GM12892 (cell line): ENCODE measurements at places on chromosomes 3 and 15.

- no peak for DNase-seq
Observed at GRCh38 chr3:189718215-189718614, 87.0 kb downstream of the TP63 start.

- DNase-seq: no peak
Observed at GRCh38 chr15:90075420-90076289, 26.6 kb downstream of the IDH2 start.

- DNase-seq: no peak
Observed at GRCh38 chr3:50430191-50430590, 70.9 kb upstream of the TMEM115 start.

- DNase-seq: no peak
Observed at GRCh38 chr3:129449279-129450115, 9.5 kb downstream of the IFT122 start.

GRCh38 chr3:175346573-175347356, 487.6 kb downstream of the NAALADL2 start:
- DNase-seq: no peak

- no peak for DNase-seq
Observed at GRCh38 chr3:85726241-85726640, 767.5 kb downstream of the CADM2 start.

DNA sequence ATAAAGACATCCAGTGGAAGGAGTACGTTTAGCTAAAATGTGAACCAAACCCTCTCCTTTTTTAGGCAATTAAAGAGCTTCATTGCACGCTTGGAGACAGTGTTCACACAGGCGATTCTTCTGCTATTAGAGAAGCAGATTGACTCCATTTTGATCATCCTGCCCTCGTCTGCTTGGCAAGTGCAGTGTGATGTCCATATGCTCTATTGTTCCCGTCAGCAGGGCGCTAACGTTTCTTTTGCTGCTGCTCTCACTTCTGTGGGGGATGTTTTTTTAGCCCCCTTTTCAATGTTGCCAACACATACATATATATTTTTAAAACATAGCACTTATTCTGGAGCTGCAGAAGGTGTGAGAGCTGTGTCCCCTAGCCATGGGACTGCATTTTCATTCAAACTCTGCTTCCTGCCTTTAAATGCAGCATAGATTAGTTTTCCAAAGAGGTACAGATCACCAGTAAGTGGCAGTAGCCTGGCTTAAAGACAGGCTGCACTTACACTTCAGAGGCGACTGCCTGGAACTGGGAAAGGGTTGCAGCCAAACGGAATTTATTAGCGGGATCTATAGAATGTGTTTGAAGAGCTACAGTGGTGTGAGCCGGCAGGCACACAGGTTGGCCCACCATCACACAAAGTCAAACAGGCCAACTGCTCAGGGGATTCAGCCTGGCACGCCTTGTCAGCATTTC, 292.6 kb upstream of the DPH6 start:
- DNase-seq: no peak

DNA sequence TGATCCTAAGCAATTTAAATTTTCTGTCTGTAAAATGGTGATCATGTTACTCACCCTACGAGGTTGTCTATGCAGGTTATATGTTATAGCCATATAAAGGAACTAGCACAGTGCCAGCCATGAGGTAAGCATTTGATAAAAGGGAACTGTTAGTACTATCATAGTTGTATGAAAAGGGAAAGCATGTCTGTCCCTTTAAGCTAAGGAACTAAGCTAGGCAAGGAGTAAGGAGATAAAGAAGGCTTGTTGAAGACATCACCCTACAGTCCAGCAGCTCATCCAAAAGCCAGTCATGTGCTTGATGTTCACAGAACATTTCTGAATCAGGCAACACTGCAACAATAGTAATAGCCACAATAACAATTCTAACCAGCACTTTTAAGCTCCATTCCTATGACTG, 243.9 kb downstream of the ZBTB20 start:
- no peak for DNase-seq

DNA sequence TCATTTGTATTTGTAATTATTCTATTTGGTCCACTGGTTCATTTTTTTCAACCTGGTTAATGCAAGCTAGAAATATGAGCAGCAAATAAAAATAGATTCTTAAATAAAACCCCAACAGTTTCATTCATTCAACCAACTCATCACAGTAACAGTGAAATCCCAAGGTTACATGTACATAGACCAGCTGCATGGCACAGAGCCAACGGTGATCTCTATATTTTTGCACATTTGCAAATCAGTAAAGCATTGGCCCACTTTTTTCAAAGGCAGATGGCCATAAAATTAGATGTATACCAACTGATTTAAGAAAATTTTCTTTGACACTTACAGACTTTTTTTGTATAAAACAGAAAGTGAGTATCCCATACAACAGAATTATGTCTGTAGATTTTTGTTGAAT, 49.3 kb downstream of the STRIT1 start:
- DNase-seq: no peak

DNA sequence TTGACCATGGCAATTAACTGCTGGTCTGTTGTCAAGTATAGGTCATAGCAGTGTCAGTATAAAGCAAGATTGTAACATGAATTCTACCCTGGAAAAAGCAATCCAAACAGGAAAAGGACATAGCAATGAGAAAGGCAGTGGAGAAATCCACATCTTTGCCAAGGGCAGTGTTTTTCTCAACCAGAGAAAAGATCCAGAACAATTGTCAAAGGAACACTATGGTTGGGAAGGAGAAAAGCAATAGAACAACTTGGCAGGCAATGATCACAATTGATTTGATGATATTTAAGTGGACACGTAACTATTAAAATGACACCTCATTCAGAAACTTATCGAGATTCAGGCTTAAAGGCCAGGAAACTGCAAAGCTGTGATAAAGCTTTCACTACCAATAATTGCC, 271.1 kb downstream of the DIPK2A start:
- no peak for DNase-seq

DNA sequence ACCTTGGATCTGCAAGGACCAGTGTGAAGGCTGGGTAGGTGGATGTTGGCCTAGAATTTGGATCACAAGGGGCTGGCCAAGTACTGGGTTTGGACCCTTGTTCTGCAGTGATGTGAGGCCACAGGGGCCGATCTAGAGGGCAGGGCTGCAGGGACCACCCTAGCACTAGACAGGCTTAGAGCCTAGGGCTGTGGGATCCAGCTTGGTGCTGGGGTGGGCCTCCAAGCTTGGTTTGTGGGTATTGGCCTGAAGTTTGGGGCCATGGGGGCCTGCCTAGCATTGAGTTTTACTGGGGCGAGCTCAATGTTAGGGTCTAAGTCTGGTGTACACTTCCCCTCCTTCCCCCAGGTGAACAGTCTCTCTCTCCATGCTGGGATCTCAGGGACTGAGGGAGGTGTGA, 36.5 kb downstream of the UBE3A start:
- no peak for DNase-seq

- DNase-seq: no peak
Observed at GRCh38 chr3:129564981-129565644, 22.1 kb downstream of the H1-8 start.

DNA sequence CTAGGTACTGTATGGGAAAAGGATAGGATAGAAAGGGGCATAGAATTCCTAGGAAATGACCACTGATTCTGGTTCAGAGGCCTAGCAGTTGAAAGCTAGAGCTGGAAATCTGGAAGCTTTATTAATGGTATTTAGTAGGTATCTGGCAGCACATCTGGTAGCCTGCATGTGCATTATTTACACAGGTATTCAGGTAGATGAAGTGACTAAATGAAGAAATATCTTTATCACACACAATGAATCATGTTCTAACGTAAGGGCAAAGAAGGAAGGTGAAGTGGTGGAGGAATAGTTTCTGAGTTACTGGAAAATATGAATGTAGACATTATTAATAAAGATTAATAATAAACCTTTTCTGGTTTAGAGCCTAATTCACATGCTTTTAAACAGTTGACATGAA, 119.9 kb downstream of the MBNL1 start:
- DNase-seq: no peak

GRCh38 chr3:48684480-48685143, 1.1 kb downstream of the NCKIPSD start:
- DNase-seq: no peak

DNA sequence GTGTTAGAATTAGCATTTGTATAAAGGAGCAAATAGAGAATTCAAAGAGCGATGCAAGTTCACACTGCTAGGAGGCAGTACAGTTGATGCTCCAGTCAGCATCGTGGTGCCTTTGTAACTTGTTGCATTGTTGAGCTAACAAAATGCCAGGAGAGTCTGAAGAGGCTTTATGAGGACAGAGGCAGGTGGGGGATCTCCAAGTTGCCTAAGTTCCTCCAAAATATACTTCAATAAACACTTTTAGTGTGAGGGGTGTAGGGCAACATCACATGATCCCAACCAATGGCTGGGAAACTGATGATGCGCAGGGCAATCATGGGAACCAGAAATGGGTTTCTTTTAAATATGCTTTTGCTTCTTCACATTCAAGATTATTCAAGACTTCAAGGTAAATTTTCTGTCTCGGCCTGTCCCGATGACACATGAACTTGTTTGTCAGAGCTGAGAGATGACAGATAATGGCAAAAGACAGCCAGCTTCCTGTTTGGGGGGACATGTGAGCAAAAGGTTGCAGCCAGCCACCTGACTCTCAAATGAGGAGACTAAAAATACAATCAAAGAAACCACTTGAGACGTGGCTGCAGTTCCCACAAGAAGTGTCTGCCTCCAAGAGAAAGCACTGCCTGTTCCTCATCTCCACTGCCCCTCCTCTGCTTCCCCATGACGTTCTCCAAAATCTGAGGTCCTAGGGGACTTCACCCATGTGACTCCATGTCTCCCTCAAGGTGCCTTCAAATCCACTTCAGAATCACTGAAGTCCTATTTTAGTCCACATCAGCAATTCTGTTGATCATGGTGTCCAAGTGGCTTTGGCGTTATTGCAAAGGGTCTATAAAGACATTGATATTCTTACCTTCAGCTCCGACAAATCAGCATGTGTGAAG, 39.3 kb downstream of the KLHL6 start:
- DNase-seq: no peak

- DNase-seq: no peak
Observed at GRCh38 chr3:18424729-18425640, at the start of gene SATB1. Gene SATB1, minus strand, starts transcription at chr3:18425339. Its CDS starts 4,372 bp downstream, at chr3:18420967.

GRCh38 chr3:41026394-41027177, 172.7 kb upstream of the CTNNB1 start:
- DNase-seq: no peak

GRCh38 chr3:106678657-106679390, 698.4 kb upstream of the CCDC54 start:
- no peak for DNase-seq

DNA sequence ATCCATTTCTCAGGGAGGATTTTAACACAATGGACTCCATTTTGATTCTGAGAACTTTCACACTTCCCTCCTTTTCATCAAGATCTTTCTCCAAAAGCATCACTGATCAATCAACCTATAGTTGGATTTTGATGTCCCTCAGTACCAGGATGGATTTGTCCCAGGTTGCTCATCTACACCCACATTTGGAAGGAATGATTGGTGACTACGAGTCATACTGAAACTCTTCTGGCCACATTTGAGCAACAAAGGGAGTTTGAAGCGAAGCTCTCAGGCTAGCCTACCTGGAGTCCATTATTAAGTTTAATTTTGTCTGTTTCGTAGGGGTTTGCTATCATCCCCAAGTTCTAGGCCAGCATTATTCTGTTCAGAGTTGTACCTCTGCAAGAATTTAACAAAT, 31.3 kb upstream of the ATP8B4 start:
- no peak for DNase-seq

GRCh38 chr15:45333550-45333949, 44.8 kb downstream of the GATM start:
- no peak for DNase-seq

- no peak for DNase-seq
Observed at GRCh38 chr15:73686781-73687256, 2.6 kb downstream of the CD276 start.

DNA sequence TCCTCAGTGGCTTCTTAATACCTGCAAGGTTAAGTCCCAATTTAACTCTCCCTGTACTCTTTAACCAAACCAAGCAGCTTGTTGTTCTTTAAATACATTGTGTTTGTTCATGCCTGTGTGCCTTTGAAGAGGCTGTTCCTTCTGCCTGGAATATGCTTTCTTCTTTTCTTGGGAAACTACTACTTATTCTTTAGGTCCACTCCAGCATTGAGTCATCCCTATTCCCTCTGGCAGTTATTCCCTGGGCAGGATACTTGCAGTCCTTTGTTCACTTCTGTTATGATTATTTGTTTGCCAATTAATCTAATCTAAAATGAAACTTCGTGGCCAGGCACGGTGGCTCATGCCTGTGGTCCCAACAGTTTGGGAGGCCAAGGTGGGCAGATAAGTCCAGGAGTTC, 139.3 kb downstream of the ZNF609 start:
- DNase-seq: no peak

GRCh38 chr3:96706509-96706908, 107.9 kb upstream of the EPHA6 start:
- no peak for DNase-seq

DNA sequence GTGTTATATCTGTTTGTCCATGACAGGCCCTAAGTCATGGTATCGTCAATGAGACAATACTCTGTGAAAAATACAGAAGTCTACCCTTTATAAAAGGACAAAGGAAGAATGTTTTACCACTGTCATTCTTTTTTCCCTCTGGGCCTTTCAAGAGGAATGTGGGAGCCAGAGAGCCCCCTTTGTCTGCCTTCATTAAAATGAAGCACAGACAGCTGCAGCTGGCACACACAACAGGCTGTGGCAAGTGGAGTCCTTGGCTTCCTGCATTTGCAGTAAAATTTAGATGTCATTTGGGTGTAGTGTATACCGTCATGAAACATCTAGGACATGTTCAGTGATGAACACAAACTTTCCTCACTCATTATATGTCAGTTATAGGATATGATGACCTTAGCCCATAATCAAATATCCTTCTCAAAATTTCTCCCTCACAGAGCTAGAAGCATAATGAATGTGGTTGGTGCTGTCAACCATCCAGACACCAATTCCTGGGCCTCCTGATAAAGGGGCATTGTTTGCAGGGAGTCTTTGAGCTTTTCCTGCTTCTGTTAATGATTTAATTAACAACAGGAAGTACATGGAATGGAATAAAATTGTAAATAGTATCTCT, 76.4 kb downstream of the DHX36 start:
- no peak for DNase-seq

GRCh38 chr15:37931868-37932267, 2.6 kb upstream of the TMCO5A start:
- DNase-seq: no peak

DNA sequence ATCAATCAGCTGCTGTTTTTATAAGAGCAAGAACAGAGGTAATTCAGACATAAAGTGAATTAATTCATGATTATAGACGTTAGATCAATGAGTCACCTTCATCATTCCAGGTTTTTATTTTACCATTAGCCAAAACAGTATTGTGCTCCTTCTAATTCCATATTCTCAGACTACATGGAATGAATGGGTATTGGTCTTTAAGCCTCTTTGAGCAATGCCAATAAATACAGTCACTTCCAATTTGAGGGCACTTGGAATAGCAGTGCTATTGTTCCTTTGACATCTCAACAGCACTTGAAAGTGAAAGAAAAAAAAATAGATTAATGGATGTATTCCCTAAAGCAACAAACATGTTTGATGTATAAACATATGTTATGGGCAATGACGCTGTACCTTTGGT, 830.9 kb upstream of the CFAP20DC start:
- no peak for DNase-seq
